GM18507 (cell line): ENCODE measurements at places on chromosomes 5 and 9.

- DNase-seq: peak; percentile 17
Observed at GRCh38 chr5:68315679-68316271, 100.2 kb downstream of the PIK3R1 start.

GRCh38 chr5:170945275-170945674, 83.5 kb downstream of the RANBP17 start:
- DNase-seq: no peak

DNA sequence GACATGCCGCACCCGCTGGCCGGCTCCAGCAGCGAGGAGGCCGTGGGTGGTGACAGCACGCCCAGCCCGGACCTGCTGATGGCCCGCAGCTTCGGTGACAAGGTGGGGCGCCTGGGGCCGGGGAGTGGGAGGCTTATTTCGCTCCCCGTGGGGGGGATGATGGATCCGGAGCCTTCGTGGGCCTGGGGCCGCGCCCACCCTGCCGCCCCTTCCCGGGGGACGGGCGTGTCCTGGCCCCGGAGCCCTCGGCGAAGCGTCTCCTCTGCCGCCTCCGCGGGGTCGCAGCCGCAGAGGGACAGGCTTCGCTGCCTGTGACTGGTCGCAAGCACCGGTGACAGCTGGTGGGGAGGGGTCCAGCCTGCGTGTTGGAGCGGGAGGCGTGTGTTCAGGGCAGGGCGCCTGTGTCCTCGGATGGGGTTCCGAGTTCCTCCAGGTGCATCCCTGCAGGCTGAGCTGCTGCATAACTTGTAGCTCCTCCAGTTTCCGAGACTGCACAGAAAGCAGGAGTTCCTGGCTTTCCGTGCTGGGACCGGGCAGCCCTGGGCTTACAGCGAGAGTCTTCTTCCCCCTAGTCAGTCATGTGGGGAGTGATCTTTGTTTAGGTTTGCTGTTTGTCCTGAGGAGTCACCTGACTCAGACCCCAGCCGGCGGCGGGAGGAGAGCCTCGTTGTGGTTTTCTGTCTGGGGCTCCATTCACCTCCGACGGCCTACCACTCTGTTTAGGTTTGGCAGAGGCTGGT, 666 bp downstream of the SNX30 start:
- peak; percentile 48 for DNase-seq

GRCh38 chr9:123798195-123798594, 131.7 kb downstream of the DENND1A start:
- DNase-seq: no peak

DNA sequence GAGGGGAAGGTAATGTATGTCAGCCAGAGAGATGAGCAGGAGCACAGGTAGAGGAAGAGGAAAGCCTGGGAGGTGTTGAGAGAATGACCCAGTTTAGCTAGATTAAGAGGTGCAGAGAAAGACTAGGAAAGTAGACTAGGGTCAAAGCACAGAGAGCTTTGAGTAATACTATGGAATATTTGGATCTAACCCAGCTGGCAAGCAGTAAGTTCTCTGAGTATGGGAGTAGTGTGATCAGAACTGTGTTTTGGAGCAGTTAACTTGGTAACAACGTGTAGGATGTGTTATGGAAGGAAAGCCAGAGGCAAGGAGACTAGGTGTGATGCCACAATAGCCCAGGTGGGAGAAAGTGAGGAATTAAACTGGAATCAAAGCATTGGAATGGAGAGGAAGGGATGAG, 84.9 kb upstream of the PTGER4 start:
- no peak for DNase-seq

GRCh38 chr5:43420241-43420640, 8.1 kb upstream of the CCL28 start:
- DNase-seq: no peak

DNA sequence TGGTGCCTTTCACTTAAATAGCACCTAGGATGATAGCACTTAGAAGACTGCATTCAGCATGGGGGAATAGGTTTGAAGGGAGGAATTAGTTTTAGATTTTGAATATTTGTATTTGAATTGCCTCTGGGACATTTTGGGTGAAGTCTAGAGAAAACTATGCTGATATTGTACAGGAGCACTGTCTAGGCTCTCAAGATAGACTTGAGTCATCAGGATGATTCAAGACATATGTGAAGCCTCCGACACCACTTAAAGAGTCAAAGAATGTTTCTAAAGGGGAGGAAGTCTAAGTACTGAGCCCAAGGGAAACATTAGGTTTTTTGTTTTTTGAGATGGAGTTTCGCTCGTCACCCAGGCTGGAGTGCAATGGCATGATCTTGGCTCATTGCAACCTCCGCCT, 63.9 kb upstream of the CCDC180 start:
- no peak for DNase-seq
